Pulmonary artery endothelial cell (primary cell): ENCODE measurements at places on chromosomes 5 and 9.

GRCh38 chr5:150625831-150626746, 14.4 kb upstream of the SYNPO start:
- no peak for DNase-seq

DNA sequence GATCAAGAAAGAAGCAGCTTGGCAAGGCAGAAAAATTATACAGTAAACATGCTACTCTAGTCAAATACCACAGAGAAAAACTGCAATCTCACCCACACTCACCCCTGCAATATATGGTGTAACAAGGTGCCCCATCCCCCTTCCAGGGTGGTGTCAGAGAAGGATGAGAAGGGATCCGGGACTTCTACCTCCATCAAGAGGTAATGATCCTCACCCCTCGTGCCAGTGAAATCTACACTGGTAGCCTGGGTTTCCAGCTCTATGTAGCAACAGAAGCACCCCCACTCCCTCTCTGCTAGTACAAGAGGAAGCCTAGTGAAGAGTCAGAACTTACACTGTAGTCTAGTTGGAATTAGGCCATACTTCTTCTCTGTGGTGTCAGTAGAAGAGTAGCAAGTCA, 18.9 kb downstream of the SLCO4C1 start:
- no peak for DNase-seq

GRCh38 chr9:132242621-132243155, 80.8 kb downstream of the NTNG2 start:
- no peak for DNase-seq

DNA sequence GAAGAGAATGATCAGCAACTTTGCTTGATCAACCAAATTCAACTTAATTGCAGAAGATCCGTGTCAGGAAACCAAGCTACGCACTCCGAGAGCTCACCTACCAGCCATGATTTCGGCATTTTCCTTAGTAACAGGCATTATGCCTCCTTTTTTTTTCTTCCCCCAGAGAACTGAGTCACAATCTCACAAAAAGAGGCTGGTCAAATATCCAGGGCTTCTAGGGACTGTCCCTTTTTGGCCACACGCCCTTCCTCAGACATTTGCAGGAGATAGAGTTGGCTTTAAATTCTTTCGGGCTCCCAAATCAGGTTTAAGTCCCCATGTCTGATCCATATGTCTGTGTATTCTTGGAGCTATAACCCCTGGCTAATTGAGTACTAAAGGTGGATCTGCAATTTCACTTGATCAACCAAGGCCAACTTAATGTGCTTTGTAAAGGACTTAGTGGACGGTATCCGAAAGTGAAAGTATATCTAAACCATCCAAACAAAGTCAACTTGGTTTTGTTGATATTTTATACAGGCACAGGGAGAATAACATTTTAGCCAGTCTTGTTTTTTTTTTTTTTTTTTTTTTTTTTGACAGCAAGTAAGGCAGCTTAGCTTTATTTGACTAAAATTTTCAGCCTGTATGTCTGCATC, 100.8 kb upstream of the TBCA start:
- no peak for DNase-seq

- no peak for DNase-seq
Measured at GRCh38 chr5:119427060-119427459, 25.2 kb upstream of the HSD17B4 start.

GRCh38 chr5:57441557-57441956, 41.1 kb downstream of the ACTBL2 start:
- peak; percentile 93 for DNase-seq

- DNase-seq = no peak
Measured at GRCh38 chr9:90368928-90369327, 273.7 kb downstream of the DIRAS2 start.

DNA sequence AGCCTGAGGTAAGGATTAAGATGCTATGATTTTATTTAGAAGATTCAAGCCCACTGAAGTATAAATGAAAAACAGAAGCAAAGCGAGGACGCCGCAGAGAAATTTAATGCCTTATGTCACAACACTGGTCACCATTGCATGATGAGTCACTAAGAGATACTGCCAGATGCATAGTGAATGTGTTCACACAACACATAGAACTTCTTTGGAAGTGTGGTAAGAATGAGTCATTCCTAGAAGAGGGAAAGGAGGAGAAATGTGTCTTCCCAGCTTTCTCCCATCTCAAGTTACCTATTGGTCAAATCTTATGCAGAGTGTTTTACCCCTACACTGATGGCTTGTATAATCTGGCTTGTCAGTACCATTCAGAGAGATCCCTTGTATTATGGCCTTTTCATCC, 465.3 kb upstream of the ARRDC3 start:
- no peak for DNase-seq

- no peak for DNase-seq
Measured at GRCh38 chr5:131538177-131538593, 96.8 kb downstream of the RAPGEF6 start.

- DNase-seq = no peak
Measured at GRCh38 chr5:37436146-37436934, 57.2 kb downstream of the WDR70 start.

DNA sequence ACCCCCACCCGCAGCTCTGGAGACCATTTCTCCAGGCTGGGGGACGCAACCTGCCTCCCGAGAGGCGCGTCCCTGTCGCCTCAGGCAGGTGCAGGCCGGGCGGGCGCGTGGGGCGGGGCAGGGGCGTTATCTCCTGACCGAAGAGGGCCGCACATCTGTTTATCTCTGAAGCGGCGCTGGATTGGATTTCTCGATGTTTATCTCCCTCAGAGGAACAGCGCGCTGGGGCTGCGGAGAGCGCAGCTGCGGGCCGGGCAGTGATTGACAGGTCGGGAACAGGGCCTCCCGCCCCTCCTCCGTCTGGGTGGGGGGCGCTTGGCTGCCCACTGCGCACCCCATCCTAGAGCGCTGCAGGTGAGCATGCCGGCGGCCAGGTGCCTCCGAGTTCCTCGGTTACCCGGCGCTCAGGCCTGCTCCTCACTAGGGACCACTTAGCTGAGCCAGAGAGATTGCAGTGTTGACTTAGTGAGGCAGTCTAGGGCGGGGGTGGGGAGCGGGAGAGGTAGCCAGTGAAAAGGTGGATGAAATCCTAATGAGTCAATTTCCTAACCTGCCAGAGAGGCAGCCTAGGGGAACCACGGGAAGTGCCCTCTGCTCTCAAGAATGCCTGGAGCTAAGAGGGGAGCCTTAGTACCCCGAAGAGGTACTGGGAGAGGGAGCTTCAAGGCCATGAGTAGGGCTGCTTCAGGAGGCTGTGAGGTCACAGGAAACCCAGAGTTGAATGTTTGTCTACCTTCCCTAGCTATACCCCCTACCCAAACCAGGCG, 39.6 kb upstream of the TIFAB start:
- DNase-seq = no peak
